ENCODE measurements at places on chromosomes 3 and 15.

GRCh38 chr15:48360841-48361240 lies 29.6 kb downstream of the DUT start:
- DNase-seq: no peak

GRCh38 chr3:114600571-114600970 lies 306.7 kb downstream of the TIGIT start:
- DNase-seq: no peak

DNA sequence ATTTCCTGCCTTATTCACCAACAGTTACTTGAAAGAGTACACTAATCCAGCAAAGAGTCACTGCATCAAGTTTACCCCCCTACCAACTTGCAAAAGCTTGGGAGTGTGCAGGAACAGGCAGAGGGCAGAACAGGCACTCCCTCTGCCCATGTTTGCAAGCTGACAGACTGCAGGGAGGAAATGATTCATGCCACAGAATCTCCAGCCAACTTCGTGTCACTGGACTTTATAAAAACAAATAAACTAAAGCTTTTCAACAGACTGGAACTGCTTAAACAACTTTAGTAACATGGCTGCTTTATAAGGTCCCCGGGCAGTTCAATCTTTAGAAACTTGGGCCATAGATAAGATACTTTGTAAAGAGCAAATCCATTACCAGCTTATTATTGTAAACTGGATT lies 129.5 kb downstream of the THRB start:
- DNase-seq: peak; percentile 46

DNA sequence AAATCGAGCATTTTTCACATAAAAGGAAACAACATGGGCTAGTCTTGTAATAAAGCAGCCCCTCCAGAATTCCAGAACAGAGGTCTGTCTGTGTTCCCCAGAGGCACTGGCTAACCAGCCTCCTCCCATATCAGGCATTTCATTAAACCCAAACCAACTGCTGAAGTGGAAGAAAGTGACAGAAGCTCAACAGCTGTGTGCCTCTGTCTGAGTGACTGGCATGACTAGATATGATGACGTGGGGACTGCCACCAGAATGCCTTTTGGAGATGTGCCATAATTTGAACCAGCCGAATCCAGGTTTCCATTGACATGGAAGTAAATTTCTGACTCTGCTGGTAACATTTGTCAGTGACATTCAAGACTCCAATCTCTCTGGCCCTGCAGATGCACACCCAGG lies 8.7 kb downstream of the LIMD1 start:
- no peak for DNase-seq

GRCh38 chr3:69700949-69701348 lies 38.3 kb upstream of the MITF start:
- DNase-seq: no peak

DNA sequence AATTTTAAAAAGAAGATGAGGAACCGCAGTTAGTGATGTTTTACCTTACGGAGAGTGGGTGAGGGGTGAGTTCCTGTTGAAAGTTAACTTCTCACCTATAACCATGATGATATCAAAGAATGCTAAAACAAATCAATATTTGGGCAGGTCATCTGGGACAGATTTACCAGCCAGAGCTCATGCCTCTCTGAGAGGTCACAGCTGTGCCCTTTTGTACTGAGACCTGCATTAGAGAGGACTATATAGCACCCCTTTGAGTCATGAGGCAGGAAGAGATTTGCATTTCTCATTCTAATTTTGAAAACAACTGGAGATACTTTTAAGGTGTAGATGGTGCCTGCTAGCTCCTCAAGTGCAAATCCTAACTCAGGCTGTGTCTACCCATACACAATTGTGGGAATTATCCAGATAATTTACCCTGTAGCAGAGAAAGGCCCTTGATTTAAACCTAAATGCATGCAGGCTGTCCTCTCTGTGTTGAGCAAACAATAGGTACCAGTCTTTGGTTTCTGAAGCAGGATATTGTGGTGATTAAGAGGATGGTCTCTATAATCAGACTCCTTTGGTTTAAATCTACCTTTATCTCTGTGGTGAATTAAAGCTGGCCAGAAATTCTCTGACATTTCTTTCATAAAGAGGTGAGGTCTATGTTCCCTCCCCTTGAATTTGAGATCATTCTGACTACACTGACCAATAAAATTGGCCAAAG lies 5.8 kb upstream of the TM4SF4 start:
- no peak for DNase-seq

DNA sequence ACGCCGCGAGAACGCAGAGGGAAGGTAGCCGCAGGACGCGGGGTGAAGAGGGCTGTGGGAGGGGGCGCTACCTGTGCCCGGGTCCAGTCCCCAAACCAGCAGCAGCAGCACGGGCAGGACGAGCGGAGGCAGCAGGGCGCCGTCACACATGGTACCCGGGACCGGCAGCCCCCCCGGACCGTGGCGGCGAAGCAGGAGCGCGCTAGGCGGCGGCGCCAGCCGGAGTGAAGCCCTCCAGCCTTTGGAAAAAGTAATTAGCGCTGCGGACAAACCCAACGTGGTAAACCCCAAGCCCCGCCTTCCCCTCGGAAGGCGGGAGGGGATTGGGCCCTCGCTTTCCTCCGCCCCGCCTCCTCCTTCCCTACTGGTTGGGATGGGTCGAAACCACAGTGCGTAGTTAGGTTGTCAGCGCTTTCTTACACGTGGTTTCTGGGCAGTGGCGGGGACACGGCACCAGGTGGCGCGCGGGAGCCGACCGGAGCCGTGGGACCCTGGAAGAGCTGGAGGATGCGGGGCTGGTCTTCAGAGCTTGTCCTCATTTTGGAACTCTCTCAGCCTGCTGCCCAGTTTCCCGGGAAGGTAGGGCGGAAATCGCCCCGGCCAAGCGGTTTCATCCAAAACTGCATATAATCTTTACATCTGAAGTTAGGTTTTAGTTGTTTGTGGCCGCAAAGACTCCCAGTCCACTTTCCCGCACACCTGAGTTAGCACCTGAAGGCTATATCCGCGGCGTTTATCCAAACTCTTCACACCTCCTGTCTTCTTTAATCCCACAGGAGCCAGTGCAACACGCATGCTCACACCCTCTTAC lies at the start of gene ADAMTS17:
TSS of gene ADAMTS17 (minus strand) at position 226 of the 811 bp plus-strand sequence. CDS start at position 150, 76 bp downstream.
- DNase-seq: peak; percentile 41

DNA sequence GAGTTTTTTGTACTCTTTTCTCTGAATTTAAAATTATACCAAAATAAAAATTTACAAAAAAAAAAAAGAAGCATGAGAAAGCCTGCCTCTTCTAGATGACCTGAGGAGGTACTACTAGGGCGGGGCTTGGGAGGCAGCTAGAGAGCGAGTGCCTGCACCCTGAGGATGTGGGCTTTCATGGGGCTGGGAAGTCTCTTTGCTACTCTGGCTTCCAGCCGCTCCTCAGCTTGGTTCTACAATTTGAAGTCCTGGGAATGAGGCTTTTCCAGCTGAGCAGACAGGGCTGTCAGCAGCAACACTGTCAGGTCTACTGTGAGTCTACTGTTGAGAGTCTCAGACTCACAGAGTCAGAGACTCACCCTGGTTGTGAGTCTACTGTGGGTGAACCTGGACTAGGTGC lies 8.2 kb upstream of the PSTPIP1 start:
- no peak for DNase-seq

GRCh38 chr3:177201700-177202397 lies 4.6 kb upstream of the TBL1XR1 start:
- DNase-seq: peak; percentile 60

DNA sequence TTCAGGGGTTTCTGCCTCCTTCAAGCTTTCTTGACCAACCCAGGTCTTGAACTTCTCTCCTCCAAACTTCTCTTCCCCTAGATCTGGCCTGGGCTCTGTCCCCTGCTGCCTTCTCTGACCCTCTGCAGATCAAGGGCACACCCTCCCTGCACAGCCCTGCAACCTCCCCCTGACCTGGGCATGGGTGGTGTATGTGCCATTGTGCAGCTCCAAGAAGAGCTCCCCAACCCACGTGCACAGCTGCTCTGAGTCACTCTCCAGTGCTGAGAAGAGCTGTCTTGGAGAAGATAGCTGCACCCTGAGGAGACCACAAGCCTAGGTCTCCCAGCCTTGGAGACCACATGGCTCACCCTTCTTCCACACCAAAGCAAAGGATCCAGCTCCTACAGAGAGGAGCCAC lies 8.0 kb downstream of the MAN2C1 start:
- DNase-seq: no peak

- no peak for DNase-seq
Measured at GRCh38 chr15:92273286-92273685, 120.4 kb upstream of the ST8SIA2 start.

GRCh38 chr3:157578181-157578580 lies 75.0 kb upstream of the VEPH1 start:
- no peak for DNase-seq

DNA sequence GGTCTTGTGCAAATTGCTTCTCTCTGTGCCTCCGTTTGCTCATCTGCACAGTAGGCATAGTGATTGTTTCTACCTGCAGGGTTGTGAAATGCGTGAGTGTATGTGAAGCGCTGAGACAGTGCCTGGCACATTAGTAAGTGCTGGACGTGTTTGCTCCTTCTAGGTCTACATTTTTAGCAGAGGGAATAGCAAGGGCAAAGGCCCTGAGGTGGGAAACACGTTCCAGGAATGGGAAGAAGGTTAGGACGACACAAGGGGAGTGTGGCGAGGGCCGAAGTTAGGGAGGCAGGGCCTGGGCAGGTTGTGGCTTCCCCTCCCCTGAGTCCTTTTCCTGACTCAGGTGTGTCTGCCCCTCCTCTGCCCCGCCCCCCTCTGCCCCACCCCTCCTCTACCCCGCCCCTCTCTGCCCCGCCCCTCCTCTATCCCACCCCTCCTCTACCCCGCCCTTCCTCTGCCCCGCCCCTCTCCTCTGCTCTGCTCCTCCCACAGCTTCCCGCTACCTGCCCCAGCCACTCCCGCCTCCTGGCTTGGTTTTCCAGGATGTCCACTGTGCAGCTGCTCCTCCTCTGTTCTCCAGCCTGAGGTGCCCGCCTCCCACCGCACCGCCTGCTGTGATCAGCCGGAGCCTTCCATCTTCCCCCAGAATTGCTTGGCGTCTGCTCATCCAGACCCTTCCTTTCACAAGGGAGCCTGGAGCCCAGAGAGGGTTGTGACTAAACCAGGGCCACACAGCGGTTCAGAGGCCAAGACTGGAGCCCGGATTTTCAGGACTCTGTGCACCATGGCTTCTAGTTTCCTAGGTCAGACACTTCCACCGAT lies 31.1 kb upstream of the SMAD6 start:
- DNase-seq: no peak

DNA sequence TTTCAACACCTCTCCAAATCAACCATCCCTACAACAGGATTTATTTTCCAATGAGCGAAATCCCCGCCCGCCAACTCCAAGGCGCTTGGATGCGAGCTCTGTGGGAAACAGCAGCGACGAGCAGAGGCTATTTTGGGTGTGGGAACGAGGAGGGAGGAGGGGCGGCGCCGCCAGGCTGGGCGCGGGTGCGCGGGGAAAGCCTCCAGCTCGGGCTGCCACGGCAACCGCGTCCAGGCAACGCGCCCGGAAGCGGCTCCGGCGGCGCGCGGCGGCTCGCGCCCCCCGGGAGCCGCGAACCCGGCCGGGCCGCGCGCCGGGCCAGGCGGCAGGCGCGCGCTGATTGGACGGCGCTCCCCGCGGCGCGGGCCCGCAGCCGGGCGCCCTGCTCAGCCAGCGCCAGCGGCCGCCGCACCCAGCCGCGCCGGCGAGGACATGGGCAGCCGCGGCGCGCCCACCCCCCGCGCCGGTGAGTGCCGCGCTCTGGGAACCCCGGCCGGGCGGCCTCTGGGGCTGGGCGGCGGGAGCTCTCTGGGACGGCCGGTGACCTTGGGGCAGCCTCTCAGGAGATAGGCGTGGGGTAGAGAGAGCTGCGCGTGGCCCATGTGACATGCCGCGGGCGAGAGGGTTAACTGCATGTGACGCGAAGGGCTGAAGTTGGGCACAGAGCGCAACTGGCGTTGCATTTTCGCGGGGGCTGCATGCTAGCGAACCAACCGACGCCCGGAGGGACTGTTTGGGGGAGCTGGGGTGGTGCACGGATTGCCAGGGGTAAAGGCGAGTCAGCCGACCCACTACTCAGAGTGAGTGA lies at the start of gene FAM81A:
TSS of gene FAM81A (plus strand) at position 370 of the 808 bp plus-strand sequence. CDS start 20,441 bp downstream, outside the sequence.
- DNase-seq: no peak

DNA sequence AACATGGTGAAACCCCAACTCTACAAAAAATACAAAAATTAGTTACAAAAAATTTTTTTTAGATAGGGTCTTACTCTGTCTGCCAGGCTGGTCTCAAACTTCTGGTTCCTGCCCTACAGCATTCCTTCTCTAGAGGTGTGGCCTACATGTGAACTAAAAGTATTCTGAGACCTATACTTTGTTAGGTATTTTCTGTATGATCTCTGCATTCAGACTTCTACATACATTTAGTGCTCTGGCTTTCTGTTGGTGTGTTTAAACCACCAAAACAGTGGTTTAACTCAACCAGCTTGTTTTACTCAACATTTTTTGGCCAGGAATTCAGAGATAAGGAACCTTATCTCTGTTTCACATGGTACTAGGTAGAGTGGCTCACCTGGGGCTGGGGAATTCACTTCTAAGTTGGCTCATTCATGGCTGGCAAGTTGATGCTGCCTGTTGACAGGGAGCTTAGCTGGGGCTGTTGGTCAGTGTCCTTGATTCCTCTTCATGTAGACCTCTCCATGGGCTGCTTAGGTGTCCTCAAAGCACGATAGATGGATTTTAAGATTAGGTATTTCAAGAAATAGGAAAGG lies 41.4 kb upstream of the BSN start:
- no peak for DNase-seq
